ENCODE measurements at places on chromosomes 7 and 10.

DNA sequence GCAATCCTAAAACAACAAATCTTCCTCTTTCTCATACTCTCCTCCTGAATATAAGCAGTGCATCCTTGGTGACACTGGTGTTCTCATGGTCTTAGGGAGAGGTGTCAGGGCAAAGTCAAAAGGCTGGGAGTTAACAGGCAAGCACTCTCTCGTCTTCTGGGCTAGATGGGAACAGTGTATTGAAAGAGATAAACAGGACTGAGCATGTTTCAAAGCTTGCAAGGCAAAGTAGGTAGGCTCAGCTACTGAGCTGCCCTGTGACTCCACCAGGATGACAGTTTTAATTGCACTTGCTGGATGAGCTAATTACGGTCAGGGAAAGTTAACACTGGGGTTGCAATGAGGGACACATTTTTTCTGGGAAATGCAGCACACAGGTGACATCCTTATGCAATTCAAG lies 554.9 kb upstream of the NRP1 start:
- no peak for DNase-seq

DNA sequence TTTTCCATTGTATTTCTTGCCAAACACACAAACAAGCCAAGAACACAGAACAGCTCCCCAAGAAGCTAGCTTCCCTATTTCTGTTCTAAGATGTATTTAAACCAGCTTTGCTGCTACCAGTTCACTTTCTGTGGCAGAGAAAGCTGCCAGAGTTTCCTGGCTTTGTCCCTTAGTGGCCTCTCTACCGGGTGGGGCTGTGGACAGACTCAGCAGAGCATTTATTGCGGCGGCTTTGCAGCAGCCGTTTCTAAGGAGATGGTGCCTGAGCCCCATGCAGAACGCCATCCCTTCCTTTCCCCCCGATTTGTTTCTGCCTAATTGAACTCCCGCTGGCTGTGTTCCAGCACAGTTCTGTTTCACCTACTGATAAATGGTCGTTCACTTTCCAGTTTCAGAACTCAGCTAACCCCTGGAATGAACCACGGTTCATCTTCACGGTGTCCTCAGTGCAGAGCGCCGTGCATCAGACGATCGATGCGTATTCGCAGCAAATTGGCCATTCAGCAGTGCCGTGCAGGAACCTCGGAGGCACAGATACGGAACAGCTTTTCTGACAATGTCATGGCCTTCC lies 33.8 kb upstream of the SFMBT2 start:
- DNase-seq = no peak

GRCh38 chr7:152756116-152756515 lies 3.4 kb upstream of the ACTR3B start:
- no peak for DNase-seq

DNA sequence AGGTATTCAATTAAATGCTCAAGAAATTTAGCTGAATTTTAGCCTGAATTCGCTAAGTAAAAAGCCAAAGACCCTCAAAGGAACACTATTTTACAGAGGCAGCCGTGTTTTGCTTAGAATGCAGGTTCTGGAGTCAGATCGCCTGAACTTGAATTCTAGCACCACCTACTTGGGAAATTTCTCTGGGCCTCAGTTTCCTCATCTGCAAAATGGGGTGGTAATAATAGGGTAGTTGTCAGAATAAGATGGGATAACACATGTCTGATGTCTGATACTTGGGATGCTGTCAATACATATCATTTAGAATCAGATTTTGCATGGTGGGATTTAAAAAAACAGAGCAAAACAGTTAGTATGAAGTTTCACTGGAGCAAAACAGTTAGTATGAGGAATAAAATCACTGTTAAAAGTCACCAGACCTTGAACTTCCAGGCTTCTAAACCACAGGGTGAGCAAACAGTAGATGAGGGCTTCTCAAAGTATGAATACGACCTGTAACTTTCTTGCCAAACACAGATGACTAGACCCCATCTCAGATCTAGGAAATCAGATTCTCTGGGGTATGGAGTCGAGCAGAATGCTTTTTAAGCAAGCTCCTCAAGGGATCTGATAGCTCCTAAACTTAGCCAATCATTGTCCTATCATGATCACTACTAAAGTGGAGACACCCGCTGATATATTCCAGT lies 75.4 kb downstream of the ATXN7L1 start:
- no peak for DNase-seq

DNA sequence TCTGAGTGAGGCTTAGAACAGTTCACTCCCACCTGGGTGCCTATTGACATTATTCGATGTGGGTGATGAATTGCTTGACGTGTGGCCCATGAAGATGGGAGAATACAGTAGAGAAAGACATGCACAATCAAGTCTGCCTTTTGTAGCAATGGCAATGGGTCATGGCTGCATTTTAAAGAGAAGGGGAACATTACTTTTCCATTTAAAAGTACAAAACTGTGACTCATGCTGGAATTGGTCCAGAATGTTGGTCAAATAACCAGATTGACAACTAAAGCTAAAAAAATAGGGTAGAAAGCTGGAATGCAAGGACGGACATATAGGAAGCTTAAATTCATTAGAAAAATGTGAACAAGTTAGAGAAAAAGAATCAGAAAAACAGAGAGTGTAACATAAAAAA lies 104.1 kb upstream of the SLC25A13 start:
- no peak for DNase-seq

DNA sequence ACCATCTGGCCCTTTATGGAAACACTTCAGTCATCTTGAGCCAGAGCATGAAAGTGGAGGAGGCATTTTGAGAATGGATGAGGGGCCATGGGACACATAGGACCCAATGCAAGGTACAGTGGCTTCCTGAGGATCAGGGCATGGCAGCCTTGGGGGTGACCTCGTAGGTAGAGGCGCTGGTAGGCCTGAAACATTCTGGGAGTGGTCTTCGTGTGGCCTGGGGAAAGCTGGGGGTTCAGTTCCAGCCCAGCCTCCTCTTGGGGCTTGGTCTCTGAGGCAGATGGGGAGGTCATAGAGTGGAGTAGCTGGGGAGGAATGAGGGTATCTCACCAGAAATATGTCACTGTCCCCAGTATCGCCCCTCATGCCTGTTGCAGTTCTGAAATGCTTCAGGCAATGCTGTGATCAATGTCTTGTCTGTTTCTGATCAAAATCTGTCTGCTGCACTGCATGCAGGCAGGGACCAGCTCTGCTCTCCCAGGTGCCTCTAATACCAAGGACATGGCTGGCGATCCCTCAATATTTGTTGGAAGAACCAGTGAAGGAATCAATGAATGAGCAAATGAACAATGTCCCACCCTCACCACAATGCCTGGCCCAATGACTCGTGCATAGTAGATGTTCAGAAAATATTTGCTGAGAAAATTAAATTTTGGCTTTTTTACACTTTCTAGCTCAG lies 90.9 kb downstream of the CHST15 start:
- DNase-seq = no peak

Data from activated CD8-positive, alpha-beta memory T cell treated with anti-CD3 and anti-CD28 coated beads for 4 hours (primary cell).